ENCODE measurements at places on chromosomes 12 and 14. TPM values are rescaled to one million over a fixed set of nuclear protein-coding genes. Genes with fewer than 3 reads are reported as not detected.

DHRS4 gene
- 52.1 TPM for total RNA-seq

TMEM52B gene
- total RNA-seq: not detected

SLC6A12 gene
- 0.12 TPM for total RNA-seq

TEX22 gene
- total RNA-seq: 0.13 TPM
